ENCODE measurements at places on chromosomes 6 and 20.

DNA sequence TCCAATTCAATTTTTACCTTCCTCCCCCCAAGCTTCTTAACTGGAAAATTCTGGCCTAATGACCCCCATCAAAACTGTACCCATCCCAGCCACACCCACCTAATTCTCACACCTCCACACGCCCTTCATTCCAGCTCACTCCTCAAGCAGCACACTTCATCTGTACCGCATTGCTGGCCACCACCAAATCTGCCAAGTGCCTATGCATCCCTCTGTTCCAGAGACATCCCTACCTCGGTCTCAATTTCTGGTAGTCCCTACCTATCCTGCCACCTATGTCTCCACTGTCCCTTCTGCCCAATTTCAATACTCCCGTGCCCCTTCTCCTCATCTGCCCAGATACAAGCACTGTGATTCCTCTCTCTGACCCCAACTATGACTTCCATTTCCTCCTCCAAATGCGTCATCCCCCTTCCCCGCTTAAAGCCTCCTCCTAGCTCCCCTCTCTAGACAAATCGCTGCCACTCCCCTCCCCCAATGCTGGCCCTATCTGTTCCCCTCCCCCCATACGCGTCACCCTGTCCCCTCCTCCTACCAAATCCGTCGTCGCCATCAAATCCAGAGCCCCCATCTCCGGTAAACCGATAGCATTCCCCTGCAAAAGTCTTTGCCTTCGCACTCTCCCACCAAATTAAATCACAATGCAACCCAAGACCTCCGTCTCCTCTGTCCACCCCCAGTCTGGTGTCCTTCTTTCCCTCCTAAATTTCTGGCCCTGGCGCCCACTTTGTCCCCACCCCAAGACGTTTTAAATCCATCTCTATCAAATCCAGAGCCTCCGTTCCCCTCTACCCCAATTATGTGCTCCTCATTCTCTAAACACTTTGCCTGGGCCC, 1.2 kb downstream of the MTCH1 start:
- no peak for DNase-seq

DNA sequence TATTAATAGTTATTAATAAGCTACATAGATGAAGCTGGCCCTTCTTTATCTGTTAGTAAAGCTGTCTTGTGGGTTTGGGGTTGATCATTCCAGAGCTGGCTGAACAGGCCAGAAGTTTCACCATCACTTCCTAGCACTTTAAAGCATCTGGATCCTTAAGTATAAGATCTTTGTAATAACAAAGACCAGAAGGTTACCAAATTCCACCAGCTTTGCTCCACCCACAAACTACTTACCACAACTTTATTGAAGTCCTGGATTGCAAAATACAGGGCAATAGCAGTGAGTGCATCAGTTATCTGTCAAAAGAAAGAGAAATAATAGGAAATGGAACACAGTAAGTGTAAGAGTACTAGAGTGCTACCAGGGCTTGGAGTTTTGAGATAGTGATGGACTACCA, 33.0 kb downstream of the PIGU start:
- no peak for DNase-seq

DNA sequence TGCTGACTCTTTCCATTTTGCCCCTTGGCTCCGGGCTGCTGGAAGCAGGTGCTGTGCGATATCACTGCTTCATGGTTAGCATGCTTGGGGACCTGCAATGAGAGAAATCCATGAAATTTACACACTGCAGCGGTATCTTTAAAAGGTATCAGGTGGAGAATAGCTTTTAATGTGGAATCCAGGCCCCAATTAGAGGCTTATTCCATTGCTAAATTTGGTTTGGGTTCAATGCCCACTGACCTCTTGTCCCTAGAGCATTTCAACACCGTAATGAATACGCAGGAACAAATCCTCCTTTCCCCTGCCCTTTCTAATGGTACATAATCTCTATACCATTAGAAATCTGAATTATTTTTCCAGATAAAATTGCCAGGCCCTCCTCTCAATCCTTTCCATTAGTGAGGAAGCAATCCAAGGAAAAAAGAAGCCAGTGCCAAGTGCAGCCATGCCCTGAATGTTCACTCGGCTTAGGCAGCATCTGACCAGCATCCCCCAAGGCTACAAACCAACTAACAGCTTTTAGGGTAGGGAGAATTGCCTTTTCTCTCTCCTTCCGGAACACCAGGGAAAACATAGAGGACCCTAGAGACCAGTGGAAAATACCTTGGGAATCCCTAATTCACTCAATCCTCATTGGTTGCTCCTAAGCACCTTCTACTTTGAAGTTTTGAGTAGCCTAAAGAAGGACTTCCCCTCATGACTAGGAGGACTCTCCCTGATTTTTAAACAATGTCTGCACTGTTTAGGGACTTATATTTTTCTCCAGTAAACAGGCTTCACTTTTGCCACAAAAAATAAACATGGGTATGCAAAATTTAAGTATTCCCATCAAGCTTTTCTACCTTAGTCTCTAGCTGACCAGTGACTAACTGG, 143.1 kb downstream of the QRSL1 start:
- no peak for DNase-seq

- DNase-seq, result no peak
Measured at GRCh38 chr6:37619641-37620040, 78.0 kb downstream of the MDGA1 start.

GRCh38 chr20:63533871-63534393, 3.2 kb downstream of the PTK6 start:
- DNase-seq, result no peak

- no peak for DNase-seq
Measured at GRCh38 chr6:57303931-57304681, 13.3 kb upstream of the PRIM2 start.

DNA sequence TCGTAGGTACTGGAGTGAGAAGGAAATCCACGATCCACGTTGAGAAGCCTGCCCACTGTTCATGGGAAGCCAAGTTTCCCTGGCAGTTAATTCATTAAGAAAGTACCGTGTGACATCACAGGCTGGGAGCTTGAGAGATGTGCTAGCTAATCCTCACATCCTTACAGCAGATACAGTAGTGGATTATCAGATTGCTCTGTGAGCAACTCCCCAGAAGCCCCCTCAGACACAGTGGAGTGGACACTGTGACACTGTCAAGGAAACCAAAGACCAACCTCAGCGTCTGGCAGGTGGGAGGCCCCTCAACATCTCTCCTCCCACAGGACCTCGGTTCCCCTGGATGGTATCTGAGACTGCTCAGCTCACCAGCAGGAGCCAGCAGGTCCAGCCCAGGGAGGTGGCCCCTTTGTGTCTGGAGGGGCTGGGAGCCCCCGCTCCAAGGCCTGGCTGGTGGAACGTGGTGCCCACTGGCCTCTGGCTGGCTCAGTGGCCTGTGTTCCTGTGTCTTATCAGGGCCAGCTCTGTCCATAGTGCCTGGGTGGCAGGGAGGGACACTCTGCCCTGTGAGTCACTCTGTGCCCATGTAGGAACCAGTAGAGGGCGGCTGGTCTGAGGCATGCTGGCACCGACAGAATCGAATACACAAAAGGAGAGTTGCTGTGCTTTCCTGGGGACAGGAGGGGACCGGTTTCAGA, 7.2 kb downstream of the PYGB start:
- DNase-seq, result peak; percentile 67

DNA sequence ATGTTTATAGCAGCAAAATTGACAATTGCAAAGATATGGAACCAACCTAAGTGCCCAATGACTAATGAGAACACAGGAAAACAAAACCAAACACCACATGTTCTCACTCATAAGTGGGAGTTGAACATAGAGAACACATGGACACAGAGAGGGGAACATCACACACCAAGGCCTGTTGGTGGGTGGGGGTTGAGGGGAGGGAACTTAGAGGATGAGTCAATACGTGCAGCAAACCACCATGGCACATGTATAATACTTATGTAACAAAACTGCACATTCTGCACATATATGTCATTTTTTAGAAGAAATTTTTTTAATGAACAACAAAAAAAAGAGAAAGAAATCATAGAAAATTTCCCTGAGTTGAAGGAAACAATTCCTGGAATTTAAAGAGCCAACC, 3.9 kb downstream of the EPM2A start:
- DNase-seq, result no peak

GRCh38 chr20:63706852-63707557, 771 bp downstream of the ARFRP1 start:
- no peak for DNase-seq

DNA sequence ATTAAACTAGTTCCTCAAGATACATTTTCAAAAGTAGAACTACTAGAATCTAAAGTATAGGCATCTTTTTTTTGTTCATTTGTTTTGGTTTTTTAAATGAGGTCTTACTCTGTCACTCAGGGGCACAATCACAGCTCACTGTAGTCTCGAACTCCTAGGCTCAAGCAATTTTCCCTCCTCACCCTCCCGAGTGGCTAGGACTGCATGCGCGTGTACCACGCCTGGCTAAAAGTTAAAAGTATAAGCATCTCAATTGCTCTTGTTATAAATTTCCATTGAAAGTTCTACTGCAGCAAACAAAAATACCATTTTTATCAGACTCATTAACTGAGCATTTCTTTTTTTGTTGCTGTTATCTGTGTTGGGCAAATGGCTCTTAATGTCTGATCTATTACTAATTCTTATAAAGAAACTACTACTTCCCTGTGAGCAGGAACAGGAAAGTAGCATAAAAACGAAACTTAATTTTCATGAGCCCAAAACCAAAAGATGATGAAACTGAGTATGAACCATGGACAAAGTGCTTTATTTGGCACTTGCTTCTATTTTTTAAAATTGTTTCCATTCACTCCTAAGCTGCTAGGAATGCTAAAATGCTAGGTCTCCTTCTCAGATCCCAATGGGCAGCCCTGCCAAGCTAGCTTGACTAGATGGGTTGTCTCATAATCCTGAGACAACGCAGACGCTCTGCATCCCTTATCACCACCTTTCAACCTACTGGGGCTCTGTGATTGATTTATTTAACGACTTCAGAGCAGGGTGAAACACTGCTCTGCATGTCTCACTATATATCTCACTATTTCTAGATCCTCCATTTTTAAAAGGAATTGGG, 36.9 kb downstream of the TRPC4AP start:
- no peak for DNase-seq

- no peak for DNase-seq
Measured at GRCh38 chr6:1606780-1607515, 2.8 kb upstream of the FOXC1 start.

DNA sequence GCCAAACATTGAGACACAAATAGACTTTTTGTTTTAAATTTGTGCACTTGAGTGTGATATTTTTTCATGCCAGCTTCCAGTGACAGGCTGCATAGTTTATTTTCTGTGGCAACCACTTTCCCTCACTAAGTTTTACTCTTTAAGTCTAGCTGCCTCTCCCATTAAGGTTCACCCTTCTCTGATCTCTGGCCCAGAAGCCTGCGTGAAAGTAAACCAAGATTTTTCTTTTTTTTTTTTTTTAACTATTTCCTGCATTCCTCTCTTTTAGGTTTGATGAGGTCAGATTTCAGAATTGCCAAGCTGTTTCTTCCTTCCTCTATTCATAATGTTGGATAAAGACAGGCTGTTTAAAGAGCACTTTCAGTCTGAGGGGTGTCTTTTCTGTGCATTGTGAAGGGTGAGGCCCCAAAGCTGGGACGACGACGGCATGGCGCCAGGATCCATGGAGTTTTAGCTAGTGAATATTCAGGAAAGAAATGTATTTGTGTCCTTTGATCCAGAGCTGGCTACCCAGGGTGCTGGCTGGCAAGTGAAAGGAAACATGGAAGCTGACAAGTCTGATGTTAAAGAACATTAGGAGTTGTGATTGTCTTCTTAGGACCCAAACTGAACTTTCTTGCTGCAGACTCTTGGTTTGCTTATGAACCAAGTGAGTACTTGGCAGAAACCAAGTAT, 50.7 kb downstream of the DOK5 start:
- DNase-seq, result no peak

DNA sequence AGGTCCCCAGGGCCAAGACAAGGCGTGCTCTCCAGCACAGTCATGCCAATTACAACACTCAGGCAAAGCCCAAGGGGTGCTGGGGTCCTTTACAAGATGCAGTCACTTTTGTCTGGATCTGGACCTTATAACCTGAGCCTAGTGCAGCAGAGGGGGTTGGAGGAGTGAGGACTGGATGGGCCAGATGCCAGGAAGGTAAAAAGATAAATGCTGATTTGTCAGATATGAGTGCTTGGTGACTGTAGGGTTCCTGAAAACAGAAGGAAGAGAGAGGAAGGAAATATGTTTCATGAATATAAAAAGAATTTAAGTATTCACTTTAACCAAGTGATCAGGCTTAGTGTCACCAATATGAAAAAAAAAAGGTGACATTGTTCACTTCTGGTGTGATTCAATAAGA, 43.4 kb upstream of the TFAP2A start:
- no peak for DNase-seq

DNA sequence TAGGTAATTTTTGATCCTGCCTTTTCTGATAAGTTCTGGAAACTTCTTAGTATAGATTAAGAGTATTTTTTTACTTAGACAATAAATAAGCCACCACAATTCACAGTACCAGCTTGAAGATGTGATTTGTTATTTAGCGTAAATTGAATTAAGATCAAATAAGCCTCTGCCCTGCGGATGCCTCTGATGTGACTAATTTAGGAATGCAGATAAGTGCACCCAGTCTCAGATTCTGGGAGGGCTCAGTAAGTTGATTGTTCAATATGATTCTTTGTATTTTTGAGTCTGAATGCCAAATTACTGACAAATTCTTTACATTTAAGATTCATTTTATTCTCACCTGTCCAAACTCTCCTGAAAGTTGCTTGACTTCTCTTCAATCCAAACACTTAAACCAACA, 147.5 kb downstream of the THBS2 start:
- no peak for DNase-seq

- DNase-seq, result no peak
Measured at GRCh38 chr6:8075185-8075584, 11.0 kb upstream of the BLOC1S5 start.

DNA sequence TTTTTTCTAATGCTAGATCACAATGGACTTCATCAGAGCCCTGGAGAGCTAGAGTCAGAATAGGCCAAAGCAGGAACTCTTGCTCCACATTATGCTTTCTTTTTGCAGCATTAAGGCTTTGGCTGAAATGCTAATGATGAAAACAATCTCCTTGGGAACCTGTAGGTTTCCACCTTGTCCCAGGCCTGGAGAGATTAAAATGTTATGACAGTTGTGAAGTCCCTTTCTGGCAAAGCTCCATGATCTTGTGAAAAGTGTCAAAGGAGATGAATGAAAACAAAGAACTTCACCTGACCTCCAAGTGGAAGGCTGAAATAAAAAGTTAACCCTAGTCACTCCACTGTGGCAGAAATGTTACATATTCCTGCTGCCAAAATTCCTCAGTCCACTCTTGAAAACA, 64.0 kb upstream of the LRRC1 start:
- no peak for DNase-seq

DNA sequence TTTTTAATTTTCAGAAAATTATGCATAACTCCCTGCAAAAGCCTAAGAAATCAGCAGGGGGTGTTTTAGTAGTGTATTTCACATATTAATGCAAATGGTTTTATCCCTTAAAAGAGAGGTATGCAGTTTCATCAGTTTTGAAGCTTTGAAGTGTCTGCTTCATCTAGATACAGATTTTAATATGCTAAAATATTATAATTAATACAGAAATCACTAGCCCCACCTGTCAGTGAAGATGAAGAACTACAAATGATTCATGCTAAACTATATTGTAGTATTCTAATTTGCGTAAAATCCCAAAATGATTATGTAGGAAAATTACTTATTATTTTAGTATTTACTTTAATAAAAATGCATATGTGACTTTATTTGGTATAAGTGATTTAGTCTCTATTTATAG, 2.9 kb upstream of the TFB1M start:
- DNase-seq, result no peak
